ENCODE measurements at places on chromosomes 6 and 20. TPM values are rescaled to one million over a fixed set of nuclear protein-coding genes. Genes with fewer than 3 reads are reported as not detected.

The HMGA1 gene
- 112 TPM for total RNA-seq

The DPPA5 gene
- total RNA-seq: not detected

The GTSF1L gene
- not detected for total RNA-seq

The LPA gene
- 0.48 TPM for total RNA-seq

The TRIM40 gene
- total RNA-seq: 14.8 TPM

The ZSCAN23 gene
- total RNA-seq: 0.55 TPM

The ADGRF5 gene
- 2.9 TPM for total RNA-seq

The GABRR1 gene
- 0.14 TPM for total RNA-seq

The BMP5 gene
- 5.6 TPM for total RNA-seq

The WFDC10B gene
- total RNA-seq: not detected

The TMEM63B gene
- total RNA-seq: 69.2 TPM

The TXLNB gene
- 0.27 TPM for total RNA-seq

The SIRPA gene
- 9.0 TPM for total RNA-seq

DNA sequence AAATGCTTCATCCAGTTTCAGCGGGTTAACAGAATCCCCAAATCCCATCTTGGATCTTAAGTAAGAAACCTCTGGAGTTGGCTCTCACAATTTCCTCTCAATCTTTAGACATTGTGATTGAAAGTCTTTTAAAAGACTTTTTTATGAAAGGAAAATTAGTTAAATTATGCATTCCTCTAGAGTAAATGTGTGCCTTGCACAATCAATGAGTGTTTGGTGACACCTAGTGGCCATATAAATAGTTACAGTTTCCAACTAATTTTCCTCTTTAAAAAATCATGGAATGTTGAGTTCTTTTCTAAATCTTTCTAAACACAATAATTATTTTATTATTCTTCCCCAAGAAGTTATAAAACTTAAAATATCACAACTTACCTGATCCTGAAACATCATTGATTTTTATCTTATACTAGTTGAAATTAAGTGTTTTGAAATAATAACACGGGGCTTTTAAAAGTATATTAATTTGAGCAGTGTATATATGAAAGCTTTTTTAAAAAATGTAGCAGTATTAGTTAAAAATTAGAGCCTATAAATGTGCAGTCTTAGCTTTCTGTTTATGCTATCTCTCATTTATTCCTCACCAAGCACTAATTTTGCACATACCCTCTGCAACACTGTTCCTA lies 66.4 kb downstream of the PKHD1 start:
- DNase-seq: no peak

DNA sequence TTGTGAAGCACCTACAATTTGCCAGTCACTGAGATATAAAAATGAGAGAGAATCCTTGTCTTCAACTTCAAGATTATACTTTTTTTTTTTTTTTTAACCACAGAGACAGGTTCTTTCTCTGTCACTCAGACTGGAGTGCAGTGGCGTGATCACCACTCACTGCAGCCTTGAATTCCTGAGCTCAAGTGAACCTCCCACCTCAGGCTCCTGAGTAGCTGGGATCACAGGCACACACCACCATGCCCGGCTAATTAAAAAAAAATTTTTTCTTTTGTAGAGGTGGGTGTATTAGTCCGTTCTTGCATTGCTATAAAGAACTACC lies 51.6 kb upstream of the PMEPA1 start:
- DNase-seq: no peak

DNA sequence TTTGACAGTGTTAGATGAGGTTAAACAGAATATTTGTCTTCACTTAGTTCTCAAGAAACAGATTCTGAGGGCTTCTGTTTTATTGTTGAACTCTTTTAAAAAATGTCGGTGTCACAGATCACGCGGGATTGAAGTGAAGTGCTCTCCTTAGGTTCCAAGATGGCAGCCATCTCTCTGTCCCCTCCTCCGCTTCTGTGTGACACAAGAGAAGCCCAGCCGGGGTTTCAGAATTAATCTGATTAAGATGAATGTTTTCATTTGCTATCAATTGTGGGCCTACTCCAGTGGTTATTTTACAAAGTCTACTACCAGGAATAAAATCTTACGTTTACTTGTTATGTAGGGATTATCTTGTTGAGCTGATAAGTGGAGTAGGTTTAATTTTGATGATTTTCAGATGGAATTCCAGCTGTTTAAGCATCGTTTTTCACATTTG lies 10.9 kb downstream of the HIVEP1 start:
- DNase-seq: no peak

DNA sequence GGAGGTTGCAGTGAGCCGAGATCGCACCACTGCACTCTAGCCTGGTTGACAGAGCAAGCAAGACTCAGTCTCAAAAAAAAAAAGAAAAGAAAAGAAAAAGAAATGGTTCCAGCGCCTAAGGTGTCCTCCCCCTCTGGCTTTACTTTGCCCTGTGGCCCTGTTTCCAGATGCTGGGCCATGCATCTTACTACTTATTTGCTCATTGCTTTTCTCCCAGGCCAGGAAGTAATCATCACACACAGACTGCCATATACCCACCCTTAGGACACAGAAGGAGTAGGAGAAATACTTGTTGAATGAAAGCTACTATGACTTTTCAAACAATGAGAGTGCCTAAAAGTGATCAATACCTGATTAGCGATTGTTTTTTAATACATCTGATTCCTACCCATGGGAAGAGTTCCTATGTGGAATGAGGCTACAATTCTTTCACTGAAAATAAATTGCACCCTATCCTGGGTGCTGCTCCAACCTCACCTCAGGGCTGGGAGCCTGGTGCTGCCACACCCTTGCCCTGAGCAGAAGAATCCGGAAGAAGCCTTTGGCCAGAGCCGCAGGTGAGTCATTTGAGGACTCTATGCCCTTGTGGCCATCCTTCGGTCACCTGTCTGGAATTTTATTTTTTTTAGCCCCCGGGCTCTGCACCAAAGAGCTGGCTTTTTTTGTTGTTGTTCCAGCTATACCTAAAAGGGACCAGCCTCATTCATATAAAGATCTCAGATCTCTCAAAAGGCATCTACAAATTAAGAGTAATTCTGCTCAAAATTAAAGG lies 22.7 kb upstream of the TFAP2C start:
- peak; percentile 60 for DNase-seq

DNA sequence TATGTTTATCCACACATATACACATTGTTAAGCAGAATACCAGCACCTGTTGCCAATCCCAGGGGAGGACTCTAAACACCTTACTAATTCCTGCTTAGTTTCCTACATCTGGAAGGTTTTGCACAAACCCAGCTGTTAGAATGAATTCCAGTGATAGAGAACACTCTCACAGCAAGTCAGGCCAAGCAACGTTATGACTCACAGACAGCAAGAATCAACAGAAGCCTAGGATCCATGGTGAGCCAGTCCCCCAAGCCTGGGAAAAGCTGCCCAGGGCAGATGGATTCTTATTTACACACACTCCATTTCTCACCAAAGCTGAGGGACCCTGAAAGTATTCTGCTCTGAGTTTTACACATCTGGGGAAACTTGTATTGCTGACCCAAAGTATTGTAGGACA lies 291.7 kb downstream of the SLC35F1 start:
- no peak for DNase-seq

DNA sequence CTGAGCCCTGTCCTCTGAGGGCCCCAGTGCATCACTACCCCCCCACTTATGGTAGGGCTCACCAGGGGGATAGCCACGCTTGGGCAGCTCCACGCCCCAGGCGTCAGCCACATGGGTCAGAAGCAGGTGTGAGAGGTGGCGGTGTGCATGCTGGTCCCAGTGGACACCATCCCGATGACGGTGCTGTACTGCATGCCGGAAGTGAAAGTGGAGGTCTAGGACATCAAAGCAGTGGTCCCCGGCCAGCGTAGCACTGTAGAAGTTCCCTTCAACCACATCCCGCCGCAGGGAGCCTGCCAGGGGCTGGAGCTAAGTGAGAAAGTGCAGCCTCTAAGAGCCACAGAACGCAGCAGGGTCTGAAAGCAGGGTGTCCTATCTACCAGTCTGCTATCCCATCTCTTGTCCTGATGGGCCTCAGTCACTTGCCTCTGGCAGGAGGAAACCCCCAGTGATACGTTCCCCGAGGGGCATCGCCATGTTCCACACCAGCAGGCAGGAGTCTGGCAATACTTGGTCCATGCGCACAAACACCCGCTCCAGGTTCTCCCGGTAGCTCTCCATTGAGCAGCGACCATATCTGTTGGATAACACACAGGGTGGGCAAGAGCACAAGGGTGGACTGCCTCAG lies 2.2 kb downstream of the PCED1A start:
- no peak for DNase-seq

GRCh38 chr6:158272324-158272723 lies 39.9 kb upstream of the TULP4 start:
- no peak for DNase-seq

- DNase-seq: no peak
Measured at GRCh38 chr20:25033924-25034300, 24.0 kb downstream of the ACSS1 start.

DNA sequence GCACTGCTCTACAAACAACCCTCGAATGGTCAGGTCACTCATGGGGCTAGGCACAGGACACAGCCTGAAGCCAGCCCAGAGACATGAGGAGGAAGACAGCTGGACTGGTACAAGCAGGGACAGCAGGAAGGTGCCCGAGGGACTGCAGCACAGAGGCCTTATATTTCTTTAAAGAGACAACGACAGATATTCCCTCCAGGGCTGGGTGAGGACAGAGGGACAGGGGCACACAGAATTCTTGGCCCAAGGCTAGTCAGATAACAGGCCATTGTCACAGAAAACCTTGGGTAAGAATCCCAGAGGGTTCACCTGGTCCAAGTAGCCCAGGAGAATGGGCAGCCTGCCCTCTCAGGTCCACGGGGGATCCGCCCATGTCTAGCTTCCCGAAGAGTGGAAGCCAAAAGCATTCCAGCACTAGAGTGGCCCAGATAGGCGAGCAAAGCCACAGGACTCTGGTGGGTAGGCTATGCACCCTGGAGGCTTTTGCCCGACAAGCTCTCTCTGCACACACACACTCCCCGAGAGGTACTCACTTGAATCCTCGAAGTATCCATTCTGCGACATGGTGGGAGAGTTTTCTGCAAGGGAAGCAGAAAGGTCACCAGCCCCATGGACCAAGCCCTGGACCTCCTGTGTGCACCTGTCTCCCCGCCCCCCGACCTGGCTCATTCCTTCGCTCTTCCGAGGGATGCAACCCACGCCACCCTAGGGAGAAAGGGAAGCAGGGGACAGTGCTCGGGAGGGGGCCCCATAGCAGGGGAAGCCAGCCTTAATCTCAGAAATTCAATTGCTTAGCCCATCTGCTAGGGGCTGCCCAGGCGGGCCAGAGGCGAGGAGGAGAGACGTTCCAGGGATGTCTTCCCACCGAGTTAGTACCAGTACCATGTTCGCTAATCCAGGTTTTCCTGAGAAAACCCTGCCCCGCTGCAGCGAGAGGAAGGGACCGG lies 1.7 kb downstream of the SLC4A11 start:
- no peak for DNase-seq

DNA sequence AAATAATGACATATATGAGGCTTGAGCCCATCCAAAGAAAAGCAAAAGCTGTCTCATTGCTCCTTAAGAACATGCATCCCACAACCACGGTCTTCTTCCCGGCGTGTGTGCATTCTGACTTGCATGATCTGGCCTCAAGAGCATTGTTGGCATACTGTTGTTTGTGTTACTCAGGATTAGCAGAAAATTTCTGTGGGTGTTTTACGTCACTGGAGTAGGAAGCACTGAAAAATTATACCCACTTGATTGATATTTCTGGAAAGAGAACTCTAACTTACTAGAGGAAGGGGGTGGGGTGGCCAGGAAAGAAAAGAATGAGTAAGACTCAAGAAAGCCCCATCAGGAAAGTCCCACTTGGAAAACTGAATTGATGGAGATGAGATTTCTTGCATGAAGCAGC lies 326.2 kb upstream of the PRDM1 start:
- DNase-seq: no peak

GRCh38 chr20:58850693-58851174 lies at the start of gene GNAS-AS1:
Gene GNAS-AS1 (minus strand): TSS chr20:58850902.
- peak; percentile 81 for DNase-seq

GRCh38 chr6:56839533-56840183 lies 115.2 kb upstream of the BEND6 start:
- no peak for DNase-seq

GRCh38 chr20:10579942-10580341 lies 93.9 kb downstream of the JAG1 start:
- DNase-seq: no peak

GRCh38 chr20:45019762-45020123 lies 53.4 kb downstream of the STK4 start:
- DNase-seq: no peak

DNA sequence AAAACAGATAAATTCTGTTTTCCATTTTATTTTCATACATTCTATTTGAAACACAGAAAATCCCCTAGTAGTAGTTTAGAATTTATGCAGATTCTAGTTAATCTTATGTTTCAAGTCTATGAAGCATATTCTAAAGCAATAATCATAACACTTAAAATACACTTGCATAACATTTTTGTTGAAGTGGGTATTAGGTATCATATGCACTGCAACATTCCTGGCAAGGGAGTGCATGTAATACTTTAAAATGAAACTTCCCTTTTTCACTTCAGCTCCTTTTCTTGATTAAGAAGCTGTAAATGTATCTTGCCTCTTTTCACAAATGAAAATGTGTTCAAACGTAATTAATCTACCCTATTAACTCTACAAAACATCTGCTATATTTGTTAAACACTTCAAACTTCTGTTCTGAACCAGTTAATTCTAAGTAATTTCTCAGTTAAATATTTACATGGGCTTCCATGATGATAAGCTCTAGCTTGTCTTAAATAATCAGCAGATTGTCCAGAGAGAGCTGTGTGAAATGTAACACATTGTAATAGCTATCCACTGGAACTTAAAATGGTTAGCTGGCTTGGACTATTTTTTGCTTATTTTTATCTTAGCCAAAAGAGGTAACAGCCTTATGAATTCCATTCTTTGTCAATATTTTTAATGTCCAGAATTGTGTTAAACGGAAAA lies 192.8 kb downstream of the COL19A1 start:
- no peak for DNase-seq

GRCh38 chr6:13048113-13048512 lies 280.2 kb downstream of the TBC1D7 start:
- no peak for DNase-seq

- DNase-seq: no peak
Measured at GRCh38 chr6:130503146-130503545, 137.3 kb downstream of the TMEM200A start.

GRCh38 chr6:40610229-40610628 lies 23.1 kb upstream of the LRFN2 start:
- no peak for DNase-seq

DNA sequence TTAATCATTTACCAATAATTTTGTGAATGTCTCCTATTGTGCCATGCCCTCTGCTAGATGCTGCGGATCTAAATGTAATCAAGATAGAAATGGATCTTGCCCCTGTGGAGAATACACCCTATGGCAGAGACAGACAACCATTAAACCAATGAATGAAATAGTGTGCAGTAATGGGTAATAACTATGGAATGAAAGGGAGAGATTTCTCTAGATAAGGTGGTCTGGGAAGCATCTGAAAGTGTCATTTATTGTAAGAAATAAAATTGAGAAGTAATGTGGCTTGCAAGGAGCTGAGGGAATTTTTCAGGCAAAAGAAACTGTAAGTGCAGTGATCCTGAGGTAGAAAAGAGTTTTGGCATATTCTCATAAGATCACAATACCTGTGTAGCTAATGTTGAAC lies 430.0 kb downstream of the LMBRD1 start:
- DNase-seq: no peak

Data from transverse colon (tissue), 4 donors.